Stomach (tissue), 19 donors: ENCODE measurements at places on chromosomes 3 and 15.
A peak's percentile ranks its signal among the peaks of the same experiment; 100 is the strongest.

- DNase-seq, result no peak
Measured at GRCh38 chr15:37698679-37699078, 235.8 kb upstream of the TMCO5A start.

DNA sequence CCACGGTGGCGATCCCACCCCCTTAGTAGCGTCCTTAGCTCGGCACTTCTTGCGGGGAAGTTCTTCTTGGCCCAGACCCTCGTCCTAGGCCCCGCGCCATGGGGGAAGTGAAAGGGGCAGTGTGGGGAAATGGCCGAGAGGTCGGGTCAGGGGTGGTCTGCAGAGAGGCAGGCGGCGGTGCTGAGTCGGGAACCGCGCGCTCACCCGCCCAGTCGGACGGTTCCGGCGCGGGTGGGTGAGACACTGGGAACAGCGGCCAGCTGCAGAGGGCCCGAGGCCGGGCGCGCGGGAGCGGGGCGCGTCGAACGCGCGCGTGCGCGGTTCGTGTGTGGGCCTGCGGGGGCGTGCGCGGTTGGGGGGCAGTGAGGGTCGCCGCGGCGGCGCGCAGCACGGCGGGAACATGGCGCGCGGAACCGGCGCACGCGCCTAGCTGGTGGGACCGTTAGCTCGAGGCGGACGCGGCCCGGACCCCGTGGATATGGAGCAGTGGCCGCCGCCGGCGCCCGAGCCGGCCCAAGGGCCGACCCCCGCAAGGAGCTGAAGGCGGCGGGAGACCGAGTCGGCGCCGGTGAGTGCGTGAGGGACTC is 246.9 kb downstream of the GOLGA6L6 start:
- DNase-seq, result no peak

DNA sequence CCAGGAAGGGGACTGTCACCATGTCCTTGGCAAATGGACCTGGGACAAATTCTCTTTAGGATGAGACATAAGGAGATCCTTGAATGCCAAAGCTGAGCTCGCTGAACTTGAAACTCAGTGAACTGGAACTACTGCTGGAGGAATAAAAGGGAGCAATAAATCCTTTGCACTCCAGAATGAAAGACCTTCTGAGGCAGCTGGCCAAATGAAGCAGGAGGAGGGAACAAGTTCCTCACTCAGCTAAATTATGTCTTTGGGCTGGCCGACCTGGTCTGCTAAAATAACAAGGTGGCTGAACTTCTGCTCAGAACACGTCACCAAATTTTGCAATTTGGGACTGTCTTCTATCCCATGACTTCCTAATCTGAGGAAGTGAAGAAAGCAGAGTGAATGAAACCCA is 314.7 kb downstream of the LPP start:
- DNase-seq, result no peak

DNA sequence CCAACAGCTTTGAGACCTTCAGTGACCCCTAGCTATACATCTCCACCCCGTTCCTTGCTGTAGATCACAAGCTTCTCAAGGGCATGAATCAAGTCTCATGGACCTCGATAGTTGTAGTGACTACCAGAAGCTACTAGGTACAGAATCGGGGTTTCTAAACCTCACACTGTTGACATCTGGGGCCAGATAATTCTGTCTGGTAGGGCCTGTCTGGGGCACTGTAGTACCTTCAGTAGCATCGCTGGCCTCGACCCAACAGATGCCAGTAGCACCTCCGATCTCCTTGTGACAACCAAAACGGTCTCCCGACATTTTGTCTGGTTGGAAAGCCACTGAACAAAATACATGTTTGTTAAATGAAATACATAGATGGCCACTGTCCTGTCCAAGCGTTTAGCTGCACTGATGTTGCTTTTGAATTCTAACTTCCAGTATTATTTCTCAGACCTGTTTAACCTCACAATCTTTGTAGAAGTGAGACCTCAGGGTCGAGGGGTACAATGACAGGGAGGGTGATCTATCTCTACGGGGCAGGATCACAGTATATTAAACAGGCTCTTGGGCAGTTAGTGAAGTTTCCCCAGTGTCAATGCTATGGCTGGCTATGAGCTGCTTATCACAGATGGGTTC is 262.5 kb upstream of the IGF1R start:
- no peak for DNase-seq

GRCh38 chr15:85071061-85071460 is 89.4 kb downstream of the PDE8A start:
- DNase-seq, result no peak

- no peak for DNase-seq
Measured at GRCh38 chr3:66068255-66068654, 29.5 kb upstream of the MAGI1 start.

- DNase-seq, result no peak
Measured at GRCh38 chr3:67018789-67019526, 20.9 kb downstream of the KBTBD8 start.

GRCh38 chr3:97232393-97233034 is 418.1 kb downstream of the EPHA6 start:
- peak; percentile 80 for DNase-seq

GRCh38 chr3:107987036-107987939 is 103.5 kb downstream of the CD47 start:
- peak; percentile 88 for DNase-seq

- DNase-seq, result peak; percentile 82
Measured at GRCh38 chr15:73927476-73928240, 1.4 kb downstream of the LOXL1 start.

DNA sequence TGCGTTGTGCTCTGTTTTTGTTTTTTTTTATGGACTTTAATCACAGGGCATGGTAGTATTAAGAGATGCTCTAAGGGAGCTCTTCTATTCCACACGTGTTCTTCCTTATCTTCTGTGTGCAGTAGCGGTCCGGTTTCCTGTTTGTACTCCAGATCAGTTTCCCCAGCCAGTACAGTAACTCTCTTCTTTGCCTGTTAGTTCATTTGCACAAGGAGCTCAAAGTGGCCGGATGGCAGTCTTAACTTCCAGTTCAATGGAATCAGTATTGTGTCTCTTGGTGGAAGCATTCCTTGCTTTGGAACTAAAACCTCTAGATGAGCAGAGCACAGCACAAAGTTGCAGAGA is 122.0 kb downstream of the KLF13 start:
- no peak for DNase-seq

- DNase-seq, result no peak
Measured at GRCh38 chr3:155110996-155111901, 31.1 kb downstream of the MME start.

GRCh38 chr15:80317389-80318182 is 65.6 kb upstream of the CTXND1 start:
- no peak for DNase-seq

- DNase-seq, result peak; percentile 65
Measured at GRCh38 chr3:64995857-64996551, 308.2 kb upstream of the ADAMTS9 start.

DNA sequence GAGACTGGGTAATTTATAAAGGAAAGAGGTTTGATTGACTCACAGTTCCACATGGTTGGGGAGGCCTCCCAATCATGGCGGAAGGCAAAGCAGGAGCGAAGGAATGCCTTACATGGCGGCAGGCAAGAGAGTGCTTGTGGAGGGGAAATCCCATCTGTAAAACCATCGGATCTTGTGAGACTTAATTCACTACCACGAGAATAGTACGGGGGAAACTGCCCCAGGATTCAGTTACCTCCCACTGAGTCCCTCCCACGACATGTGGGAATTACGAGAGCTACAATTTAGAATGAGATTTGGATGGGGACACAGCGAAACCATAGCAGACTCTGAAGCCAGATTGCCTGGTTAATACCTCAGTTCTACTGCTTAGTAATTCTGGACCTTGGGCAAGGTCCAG is 67.8 kb downstream of the THSD4 start:
- DNase-seq, result no peak

DNA sequence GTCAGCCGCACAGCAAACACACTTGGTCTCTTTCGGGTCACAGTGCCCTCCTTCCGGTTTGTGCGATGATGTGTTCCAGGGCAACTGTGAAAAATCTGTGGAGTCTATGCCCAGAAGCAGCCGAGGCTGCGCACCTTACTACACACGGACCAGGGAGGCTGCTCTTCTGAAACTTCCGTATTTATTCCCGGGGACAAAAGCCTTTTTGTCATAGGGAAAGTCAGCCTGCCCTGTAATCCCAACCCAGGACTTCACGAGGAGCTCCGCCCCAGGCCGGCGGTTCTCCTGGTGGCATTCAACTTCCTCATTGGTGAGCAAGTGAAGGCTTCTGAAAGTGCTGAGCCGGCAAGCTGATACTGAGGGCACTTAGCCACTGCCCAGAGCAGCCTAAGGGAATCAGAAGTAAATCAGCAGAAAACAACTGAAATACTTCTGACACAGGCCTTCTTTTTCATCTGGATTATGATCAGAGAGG is 126.5 kb downstream of the FMN1 start:
- peak; percentile 85 for DNase-seq

- DNase-seq, result peak; percentile 8
Measured at GRCh38 chr3:150495149-150495548, 51.1 kb downstream of the SERP1 start.

GRCh38 chr3:141368062-141368924 is at the start of gene ZBTB38:
Gene ZBTB38 (plus strand): TSS chr3:141368504. CDS start chr3:141442389, 73,885 bp downstream.
- DNase-seq, result peak; percentile 96

DNA sequence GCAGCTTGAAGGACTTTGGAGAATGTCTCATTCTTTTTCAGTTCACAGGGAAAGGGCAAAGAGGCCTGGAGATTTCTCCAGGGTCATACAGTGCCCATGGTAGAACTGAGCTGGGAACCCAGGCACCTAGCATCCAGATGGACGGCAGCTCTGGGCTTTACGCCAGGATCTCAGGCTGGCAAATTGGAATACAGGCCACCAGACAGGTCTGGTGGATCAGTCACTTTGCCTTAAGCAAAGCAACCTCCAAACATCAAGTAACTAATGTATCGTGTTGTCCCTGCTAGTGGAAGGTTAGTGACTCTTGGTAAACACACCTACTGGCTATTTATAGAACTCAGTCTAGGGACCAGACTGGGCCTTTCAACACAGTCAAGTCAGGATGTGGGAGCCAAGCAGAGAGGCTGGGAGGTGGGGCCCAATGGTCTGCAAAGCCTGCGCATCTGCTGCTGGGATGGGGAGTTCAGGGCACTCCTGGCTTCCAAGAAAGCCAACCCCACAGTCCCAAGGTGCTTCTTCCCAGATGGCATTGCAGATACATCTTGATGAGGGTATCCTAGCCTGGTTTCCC is 30.2 kb downstream of the RPLP1 start:
- no peak for DNase-seq

GRCh38 chr3:138937690-138938055 is 9.3 kb downstream of the FOXL2 start:
- DNase-seq, result peak; percentile 19

GRCh38 chr3:124772081-124772831 is 42.0 kb downstream of the UMPS start:
- peak; percentile 85 for DNase-seq
